T-helper 2 cell (primary cell): ENCODE measurements at places on chromosomes 3 and 15.

DNA sequence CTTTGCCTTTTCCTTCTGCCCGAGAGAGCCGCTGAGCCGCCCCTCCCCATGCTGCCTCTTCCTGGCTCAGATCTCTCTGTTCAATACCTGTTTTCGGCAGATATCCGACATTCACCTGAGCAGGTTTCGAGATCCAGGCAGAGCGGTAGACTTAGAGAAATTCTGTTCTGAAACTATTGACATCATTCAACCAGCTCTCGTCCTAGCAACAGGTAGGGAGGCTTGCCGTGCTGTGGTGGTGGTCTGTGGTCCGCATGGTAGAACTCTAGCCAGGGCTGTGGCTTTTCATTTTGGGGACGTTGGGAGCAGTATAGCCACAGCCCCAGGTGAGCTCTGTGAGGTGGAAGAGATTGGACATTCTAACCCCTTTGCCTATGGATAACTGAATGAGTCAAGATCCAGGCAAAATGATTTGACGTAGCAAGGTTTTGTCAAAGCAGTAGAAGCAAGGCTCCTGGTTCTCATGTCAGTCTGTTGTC is 810 bp downstream of the TMEM62 start:
- no peak for DNase-seq

GRCh38 chr15:33907326-33907725 is 61.0 kb upstream of the CHRM5 start:
- DNase-seq, result no peak

DNA sequence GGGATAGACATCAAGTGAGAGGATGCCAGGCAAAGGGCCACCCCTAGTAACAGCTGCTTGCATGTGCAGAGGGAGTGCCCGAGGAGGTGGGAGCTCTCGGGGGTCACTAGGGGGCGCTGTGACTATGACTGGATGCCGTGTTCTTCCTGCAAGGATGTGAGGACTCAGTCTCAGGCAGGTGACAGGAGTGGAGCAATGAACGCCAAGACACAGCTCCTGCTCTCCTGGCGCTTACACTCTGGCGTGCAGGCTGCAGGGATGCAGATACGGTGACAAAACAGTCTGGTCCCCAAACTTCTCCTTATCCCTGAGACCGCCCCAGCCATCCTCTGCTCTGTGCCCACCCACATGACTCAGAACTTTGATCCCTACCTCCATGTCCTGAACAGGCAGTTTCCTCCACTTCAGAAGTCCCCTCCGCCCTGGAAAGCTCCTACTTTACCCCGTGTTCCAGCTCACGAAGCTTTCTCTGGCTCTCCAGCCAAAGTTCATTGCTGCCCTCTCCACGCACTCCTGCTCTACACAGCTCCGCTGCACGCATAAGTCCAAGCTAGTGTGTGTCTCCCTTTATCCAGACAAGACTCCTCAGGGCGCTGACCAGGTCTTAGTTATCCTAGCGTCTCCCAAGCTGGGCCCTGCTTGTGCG is 14.7 kb downstream of the RHOV start:
- DNase-seq, result peak; percentile 71

DNA sequence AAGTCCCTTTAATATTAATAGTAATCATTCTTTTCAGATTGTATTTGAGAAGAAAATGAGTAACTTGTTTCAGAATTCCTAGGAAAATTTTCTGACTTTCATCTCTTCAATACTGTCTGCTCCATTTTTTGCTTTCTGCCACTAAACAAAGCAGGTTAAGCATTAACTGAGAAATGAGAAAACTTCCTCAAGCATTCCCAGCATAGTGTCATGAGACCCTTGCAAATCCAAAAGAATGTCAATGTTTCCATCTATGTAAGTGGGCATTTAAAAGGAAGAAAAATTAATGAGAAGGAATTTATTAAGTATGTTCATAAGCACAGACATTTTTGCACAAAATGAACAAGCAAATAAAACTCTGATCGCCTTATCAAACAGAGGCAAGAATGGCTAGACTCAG is 148.0 kb upstream of the STRIT1 start:
- no peak for DNase-seq

DNA sequence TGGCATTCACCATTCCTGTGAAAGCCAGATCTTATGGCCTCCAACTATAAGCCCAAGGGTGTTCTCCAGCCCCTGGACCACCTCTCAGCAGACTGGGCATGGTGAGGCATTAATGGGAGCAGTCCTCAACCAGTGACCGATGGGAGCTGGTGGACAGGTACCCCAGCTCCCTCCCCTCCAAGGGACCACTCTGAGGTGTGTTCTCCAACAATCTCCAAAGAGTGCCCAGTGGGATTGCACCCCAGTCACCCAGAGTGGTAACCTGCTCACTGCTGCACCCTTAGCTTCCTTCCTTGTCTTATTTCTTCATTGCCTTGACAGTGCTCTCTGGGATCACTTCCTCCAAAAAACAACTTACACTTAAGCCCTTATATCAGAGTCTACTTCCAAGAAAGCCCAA is 8.2 kb upstream of the ITGA11 start:
- DNase-seq, result no peak

DNA sequence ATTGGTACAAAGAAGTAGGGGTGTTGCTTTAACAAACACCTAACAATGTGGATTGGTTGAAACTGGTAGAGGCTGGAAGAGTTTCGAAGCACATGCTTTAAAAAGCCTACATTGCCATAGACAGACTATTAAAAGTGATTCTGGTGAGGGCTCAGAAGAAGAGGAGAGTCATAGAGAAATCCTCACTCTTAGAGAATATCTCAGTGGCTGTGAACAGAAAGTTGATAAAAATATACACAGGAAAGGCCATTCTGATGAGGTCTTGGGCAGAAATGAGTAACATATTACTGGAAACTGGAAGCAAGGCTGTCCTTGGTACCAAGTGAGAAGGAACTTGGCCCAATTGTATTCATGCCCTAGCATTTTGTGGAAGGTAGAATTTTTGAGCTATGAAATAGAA is 173.7 kb upstream of the CRBN start:
- no peak for DNase-seq

DNA sequence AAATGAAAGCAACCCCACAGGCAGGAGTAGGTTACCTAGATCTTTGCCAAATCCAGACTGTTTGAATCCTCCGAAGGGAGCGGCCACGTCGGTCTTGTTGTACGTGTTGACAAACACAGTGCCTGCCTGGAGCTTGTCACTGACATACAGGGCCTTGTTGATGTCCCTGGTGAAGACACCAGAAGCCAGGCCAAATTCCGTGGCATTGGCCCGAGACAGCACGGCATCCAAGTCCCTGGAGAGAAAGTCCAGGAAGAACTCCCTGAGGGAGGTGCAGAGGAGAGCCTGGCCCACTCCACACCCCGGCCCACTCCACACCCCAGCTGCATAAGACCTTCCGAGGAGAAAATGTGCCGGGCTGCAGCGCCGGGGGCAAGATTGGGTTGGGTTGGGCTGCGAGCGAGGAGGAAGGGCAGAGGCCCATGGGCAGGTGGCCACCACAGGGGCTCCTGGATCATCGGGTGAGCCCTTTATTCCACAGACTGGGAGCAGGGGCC is 21.8 kb upstream of the SLC41A3 start:
- DNase-seq, result no peak
